ENCODE measurements at places on chromosomes 1 and 21.

DNA sequence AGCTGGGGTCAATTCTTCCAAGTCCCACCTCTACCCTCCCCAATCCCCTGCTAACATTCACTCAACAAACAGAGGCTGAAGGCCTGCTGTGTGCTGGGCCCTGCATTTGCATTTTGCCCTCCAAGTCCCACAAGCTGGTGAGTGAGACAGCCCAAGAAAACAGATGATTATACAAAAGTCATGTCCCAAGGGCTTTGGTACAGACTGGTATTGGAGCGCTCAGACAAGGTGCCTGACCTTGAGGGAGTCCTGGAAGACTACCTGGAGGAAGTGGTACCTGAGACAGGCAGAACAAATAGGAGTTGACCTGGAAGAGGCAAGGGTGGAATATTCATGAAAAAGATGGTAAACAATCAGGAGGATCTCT, 4.2 kb downstream of the LMOD1 start:
- DNase-seq = no peak

GRCh38 chr1:98331243-98331642, 330.3 kb upstream of the SNX7 start:
- DNase-seq = no peak

- no peak for DNase-seq
These were observed 59.1 kb downstream of the APCS start for GRCh38 chr1:159646687-159647086.

- DNase-seq = no peak
These were observed 5.3 kb downstream of the UTS2 start for GRCh38 chr1:7847599-7847998.

DNA sequence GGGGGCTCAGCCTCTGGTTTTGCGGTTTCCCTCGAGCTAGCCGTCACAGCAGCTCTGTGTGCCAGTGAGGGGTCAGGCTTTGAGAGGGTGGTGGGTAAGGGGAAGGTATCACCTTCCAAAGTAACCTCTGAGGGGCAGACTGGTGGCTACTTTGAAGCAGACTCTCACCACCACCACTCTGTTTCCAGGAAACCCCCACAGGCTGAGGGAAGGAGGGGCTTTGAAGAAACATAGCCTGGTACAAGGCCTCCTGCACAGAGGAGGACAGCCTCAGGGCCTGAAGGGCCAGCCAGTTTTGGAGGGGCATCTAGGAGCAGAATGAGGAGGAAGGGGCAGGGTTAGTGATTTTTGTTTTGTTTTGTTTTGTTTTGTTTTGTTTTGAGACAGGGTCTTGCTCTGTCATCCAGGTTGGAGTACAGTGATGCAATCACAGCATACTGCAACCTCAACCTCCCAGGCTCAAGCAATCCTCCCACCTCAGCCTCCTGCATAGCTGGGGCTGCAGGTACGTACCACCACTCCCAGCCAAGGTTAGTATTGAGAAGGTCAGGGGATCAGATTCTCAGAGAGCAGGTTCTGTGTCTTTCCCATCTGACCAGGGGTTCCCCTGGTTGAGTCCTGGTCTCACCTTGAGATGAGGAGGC, 17.2 kb upstream of the ZNF683 start:
- no peak for DNase-seq

- no peak for DNase-seq
These were observed 55.3 kb downstream of the NDUFS5 start for GRCh38 chr1:39081271-39082009.

- DNase-seq = no peak
These were observed 16.6 kb downstream of the IFI6 start for GRCh38 chr1:27655151-27655937.

- no peak for DNase-seq
These were observed 5.0 kb downstream of the HPDL start for GRCh38 chr1:45331436-45332345.

DNA sequence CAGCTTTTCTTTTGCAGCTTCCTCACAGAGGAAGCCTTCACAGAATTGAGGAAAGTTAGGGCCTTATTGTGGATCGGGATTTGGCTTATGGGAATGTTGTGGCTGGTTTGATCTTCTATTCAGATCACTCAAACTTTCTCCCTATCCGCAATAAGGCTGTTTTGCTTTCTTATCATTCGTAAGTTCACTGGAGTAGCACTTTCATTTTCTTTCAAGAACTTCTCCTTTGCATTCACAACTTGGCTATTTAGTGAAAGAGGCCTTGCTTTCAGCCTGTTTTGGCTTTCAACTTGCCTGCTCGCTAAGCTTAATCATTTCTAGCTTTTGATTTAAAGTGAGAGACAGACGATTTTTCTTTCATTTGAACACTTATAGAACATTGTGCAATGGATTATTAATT, 181.9 kb upstream of the B3GALT2 start:
- no peak for DNase-seq

DNA sequence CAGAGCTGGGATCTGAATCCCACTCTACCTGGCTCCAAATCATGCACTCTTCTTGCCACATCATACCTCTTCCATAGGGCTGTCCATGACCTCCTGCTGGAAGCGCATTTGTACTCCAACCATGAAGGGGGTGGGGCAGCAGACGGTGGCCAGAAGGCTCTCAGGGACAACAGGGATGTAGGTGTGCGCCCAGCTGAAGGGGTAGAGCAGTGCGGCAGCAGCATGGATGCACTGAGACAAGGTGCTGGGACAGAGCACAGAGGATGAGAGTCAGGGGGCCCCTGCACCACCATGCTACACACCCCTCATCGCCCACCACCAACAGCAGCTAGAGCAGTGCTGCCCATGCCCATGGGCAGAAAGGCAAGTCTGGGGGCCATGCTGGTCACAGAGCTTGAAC, 8.4 kb downstream of the DENND2D start:
- no peak for DNase-seq

GRCh38 chr21:31347435-31348032, 3.5 kb upstream of the TIAM1 start:
- no peak for DNase-seq

- DNase-seq = no peak
These were observed 470.1 kb upstream of the PLXNA2 start for GRCh38 chr1:208714323-208714722.

DNA sequence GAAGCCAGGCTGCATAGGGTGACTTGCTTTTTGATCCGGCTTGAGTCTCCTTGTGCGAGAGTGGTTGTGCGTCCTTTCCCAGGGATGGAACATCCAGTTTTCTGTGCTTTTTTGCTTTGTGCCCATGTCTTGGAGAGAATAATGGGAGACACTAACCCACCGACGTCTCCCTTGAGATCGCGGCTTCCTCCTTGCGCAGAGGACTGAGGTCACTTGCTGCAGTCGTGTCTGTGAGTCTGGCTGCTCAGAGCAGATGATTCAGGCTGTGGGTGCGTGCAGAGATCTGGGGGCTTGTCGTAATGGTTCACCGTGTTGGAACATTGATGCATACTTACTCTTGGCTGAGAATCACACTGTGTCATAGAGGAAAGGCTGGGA, 164.5 kb upstream of the CACNA1E start:
- DNase-seq = no peak

DNA sequence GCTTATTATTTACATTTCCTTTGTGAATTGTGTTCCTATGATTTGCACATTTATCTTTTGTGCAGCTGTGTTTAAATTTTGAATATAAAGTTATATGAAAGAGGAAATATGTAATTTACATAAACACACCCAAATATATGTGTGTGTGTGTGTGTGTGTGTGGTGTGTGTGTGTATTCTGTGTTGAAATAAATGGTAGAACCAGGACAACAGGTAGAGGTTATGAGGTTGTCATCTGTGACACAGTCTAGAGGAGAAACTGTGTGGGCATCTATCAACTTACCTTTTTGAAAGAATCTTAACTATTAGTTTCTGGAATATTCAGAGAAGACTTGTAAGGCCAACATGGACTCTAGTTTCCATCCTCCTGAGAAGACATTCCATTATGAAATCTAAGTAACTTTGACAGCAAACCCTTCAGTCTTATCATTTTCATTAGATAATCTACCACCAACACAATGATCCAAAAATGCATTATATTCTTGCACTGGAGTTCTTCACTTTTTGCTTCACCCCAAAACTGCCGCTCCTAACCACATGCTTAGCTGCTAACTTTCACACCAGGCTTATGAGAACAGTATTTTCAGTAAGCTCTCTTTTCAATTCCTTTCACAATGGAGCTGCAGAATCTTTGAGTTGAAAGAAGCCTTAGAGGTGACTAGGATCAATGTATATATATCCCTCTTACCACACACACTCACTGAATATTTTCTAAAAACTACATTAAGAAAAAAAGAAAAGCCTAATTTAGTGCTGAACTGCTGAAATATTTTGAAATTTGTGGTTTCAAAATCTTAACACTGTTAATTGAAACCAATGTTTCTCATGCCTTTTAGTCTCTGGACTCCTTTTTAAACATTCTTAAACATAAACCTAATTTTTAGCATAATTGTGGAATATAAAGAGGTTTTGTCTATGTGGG, 21.8 kb downstream of the PTPRC start:
- no peak for DNase-seq

DNA sequence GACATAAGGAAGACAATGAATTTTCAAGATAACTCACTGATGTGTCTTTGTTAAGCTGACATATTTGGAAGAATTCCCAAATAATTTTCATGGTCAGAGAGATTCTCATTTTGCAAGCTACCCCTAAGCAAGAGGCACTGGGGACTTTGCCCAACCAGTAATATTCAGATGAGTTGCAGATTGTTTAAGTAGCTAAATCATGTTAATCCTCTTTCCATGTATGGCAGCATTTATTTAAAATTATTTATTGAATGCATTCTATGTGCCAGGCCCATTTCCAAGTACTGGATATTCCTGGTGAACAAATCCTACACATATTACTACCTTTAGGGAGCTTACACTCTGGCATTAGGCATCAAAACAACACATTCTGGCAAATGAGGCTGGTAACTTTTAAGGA, 56.5 kb upstream of the BACH1 start:
- DNase-seq = no peak

DNA sequence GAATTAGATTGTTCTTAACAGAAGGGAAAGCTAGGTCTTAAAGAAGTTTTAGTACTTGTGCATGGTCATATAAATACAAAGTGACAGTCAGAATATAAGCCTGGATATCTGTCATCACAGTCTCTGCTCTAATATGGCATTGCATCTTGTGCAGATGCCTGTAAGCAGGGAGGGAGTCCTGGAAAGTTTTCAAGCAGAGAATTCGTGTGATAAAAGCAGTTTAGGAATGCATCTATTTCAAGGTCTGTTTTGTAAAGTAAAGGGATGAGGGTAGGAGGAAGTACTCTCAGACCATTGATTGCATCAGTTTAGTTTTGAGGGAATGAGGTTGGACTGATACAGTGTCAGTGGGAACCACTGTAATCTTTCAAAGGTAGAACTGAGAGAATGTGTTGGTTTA, 30.6 kb downstream of the IARS2 start:
- DNase-seq = no peak

DNA sequence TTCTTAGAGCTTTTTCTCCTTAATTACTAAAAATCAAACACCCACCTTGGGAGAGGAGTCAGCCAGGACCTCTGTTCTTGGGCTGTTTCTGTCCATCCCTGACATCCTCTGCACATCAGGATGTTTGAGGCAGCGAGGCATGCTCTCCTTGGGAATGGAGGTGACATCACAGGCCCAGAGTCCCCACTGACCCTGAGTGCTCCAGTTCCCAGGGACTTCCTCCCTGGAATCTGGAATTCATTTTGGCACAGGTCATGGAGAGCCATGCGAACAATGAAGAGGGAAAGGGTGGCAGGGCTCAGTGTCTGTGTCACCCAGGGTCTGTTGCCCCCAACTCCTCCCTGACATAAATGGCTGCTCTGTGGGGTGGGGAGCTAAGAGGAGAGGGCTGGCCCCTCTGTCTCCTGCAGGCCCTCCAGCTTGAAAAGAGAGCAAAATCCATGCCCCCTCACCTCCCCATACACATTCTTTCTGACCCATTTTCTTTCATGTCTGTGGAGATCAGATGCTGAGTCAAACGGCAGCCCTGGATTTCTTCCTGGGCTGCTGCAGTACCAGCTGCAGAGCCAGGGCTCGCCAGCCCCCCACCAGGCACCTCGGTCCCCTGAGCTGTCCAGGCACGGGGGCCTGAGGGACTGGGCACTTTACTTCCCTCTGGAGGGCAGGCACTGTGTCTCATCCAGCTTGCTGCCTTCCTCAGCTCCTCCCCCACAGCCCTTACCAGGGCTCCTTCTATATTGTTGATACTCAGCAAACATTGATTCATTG, 102.0 kb downstream of the NMNAT2 start:
- no peak for DNase-seq

DNA sequence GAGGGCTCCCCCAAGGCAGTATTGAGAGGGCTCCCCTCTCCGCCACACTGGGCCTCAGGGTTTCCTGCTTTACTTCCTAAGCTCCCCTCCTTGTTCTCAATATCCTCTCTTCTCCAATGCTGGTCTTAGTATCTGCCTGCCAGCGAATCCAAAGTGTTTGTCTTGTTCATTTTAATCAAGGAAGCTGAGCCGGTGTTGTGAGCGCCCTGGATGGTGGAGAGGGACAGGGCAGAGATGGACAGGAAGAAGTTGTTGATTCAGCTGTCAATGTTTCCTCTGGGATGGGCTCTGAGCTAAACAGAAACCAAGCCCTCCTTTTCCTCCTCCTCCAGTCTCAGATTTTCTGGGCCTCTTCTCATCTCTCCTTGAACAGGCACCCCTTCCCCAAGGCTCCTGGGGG, 5.4 kb downstream of the OLFML3 start:
- DNase-seq = no peak

DNA sequence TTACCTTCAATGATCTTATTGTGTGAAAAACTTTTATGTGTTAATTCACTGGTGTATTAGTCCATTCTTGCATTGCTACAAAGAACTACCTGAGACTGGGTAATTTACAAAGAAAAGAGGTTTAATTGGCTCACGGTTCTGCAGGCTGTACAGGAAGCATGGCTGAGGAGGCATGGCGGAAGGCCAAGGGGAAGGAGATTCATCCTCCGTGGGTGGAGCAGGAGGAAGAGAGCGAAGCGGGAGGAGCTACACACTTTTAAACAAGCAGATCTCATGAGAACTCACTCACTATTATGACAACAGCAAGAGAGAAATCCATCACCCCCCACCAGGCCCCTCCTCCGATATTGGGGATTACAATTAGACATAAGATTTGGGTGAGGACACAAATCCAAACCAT, 44.2 kb upstream of the RGS7 start:
- DNase-seq = no peak

DNA sequence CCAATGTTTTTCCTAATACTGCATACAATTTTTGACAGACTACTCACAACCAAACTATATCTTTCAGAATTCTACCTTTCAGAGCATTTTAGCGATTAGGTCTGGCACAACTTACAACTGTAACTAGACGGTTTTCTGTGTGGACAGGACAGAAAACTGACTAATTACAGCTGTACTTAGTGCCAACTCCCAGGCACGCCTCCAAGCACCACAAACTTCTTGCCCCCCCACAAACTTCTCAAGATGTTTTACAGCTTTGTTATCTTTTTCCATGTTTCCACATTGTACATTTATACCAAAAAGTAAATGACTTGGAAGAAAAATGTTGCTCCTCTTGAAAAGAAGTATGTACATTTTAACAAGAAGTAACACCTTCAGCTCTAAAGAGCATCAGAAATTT, 13.8 kb downstream of the LYST start:
- no peak for DNase-seq

DNA sequence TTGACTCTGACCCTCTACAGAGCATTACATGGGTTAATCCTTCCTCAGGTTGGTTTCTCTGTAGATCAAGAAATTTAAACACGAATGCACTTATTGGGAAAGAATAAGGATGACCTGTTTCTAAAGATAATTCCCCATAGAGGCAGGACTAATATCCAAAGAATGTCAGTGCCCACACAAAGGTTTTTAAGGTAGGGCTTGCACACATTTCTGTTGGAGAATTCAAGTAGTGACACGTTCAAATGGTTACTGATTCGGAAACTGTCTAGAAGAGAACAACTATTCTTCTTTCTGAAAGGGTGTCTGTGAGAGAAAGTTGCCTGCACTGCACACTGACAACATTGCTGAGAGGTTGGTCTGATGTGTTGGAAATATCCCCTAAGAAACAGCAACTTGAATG, 167.3 kb downstream of the ZNF326 start:
- no peak for DNase-seq
